ENCODE measurements at places on chromosomes 16 and 17. TPM values are rescaled to one million over a fixed set of nuclear protein-coding genes. Genes with fewer than 3 reads are reported as not detected.

Gene SDR42E2
- not detected for total RNA-seq

Gene MYH1
- total RNA-seq, result not detected

Gene TEX14
- 0.55 TPM for total RNA-seq

Gene PRSS27
- 5.0 TPM for total RNA-seq

Gene CRYM
- 17.8 TPM for total RNA-seq

Gene MILR1
- not detected for total RNA-seq

Gene TBC1D3H
- total RNA-seq, result not detected

DNA sequence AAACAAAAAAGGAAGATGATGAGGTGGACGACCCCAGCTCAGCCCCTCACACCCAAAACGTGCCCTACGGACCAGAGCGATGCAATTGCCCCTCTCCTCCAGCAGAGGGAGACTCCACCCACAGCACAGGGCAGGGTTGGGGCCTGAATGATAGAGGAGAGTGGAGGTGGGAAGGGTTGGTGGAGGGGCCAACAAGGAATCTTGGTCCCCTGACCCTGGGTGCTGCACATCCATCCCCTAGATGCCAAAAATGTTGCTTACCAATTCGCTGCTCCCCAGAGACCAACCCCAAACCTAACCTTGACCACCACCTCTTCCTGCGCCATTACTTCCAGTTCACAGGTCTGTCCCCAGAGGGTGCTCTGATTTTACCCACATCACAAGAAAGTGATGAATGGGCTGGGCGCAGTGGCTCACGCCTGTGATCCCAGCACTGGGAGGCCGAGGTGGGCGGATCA lies 12.9 kb downstream of the P2RX5 start:
- no peaks in the 10 kb centered on the region for H3K36me3 ChIP-seq
- peak; percentile 84 for DNase-seq
- no peak overlapping the region for H3K27ac ChIP-seq

DNA sequence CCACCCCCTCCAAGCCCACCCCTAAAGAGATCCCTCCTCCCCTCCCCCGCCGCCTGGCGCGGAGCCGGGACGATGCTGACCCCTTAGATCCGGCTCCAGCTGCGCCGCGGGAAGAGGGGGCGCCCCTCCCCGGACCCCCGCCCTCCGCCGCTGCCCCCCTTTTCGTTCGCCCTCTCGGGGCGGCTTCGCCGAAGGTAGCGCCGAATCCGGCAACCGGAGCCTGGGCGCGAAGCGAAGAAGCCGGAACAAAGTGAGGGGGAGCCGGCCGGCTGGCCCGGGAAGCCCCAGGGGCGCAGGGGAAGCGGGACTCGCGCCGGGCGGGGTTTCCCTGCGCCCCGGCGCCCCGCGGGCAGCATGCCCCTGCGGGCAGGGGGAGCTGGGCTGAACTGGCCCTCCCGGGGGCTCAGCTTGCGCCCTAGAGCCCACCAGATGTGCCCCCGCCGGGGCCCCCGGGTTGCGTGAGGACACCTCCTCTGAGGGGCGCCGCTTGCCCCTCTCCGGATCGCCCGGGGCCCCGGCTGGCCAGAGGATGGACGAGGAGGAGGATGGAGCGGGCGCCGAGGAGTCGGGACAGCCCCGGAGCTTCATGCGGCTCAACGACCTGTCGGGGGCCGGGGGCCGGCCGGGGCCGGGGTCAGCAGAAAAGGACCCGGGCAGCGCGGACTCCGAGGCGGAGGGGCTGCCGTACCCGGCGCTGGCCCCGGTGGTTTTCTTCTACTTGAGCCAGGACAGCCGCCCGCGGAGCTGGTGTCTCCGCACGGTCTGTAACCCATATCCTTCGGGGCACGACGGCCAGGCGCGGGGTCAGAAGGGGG lies 623 bp downstream of the CACNA1G start:
- DNase-seq, result peak; percentile 51
- H3K27me3 ChIP-seq, result peaks cover 48% of the 10 kb centered on the region
- peaks cover 2% of the 10 kb centered on the region for H3K4me1 ChIP-seq
- H3K36me3 ChIP-seq, result no peaks in the 10 kb centered on the region
- peak overlapping the region; percentile 82 for H3K4me3 ChIP-seq
- no peak overlapping the region for H3K27ac ChIP-seq

- no peaks in the 10 kb centered on the region for H3K36me3 ChIP-seq
- no peak overlapping the region for H3K27ac ChIP-seq
- peaks cover 51% of the 10 kb centered on the region for H3K27me3 ChIP-seq
- H3K4me1 ChIP-seq, result peaks cover 5% of the 10 kb centered on the region
- H3K4me3 ChIP-seq, result peak overlapping the region; percentile 90
These were observed 881 bp downstream of the MLLT6 start for GRCh38 chr17:38705803-38706504.

GRCh38 chr16:13077816-13078215 lies 176.4 kb downstream of the SHISA9 start:
- H3K4me3 ChIP-seq, result no peak overlapping the region
- DNase-seq, result no peak
- no peaks in the 10 kb centered on the region for H3K27me3 ChIP-seq
- no peaks in the 10 kb centered on the region for H3K36me3 ChIP-seq
- H3K4me1 ChIP-seq, result peaks cover 2% of the 10 kb centered on the region

DNA sequence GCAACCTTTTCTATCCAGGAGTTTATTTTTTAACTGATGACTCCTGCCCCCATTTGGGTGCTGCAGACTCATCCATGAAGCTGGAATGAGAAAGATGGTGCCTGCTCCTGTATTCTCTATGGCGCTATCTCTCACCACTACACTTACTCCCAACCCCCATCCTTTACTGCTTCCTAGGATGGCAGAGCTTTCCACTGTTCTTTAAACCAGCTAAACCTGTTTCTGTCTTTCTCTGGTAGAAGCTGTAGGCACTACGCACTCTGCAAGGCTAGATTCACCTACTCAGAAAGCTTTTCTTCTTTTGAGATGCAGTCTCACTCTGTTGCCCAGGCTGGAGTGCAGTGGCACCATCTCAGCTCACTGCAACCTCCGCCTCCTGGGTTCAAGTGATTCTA lies 47.0 kb downstream of the ADAMTS18 start:
- H3K36me3 ChIP-seq, result no peaks in the 10 kb centered on the region
- H3K27ac ChIP-seq, result no peak overlapping the region
- no peak overlapping the region for H3K4me3 ChIP-seq
- peaks cover 3% of the 10 kb centered on the region for H3K4me1 ChIP-seq
- no peak for DNase-seq

DNA sequence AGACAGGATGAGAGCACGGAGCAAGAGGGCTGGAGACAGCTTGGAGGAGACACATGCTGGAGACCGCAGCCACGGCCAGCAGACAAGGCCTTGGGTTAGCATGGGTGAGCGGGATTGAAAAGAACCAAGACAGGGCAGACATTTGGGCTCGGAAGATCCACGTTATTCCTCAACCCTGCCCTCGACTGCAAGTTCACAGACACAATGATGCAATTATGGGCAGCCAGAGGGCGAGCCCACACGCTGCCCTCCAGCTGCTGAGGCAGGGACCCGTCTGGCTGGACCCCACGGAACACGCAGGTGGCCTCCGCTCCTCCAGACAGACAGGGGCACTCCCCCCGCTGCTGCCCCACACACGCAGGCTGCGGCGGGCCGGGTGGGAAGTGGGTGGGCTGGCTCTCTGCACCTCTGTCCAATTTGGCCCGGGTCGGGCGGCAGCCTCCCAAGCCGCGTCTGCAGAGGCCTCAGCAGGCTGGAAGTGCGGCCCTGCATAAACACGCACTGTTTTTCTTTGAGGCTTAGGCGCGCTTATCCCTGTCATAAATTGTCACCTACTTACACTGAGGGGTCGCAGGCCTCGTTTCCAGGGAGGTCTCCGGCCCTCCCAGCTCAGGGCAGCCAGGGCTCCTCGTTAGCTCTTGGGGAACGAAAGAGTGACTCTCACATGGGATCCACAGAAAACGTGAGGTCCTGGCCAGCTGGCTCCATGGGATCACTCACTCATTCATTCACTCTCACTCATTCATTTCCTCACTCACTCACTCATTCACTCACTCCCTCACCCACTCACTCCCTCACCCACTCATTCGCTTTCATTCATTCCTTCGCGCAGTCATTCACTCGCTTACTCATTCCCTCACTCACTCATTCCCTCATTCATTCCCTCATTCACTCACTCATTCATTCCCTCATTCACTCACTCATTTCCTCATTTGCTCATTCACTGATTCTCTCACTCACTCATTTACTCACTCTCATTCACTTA lies 303.9 kb downstream of the C16orf95 start:
- DNase-seq, result no peak
- H3K4me1 ChIP-seq, result no peaks in the 10 kb centered on the region
- H3K27me3 ChIP-seq, result no peaks in the 10 kb centered on the region
- no peaks in the 10 kb centered on the region for H3K36me3 ChIP-seq
- no peak overlapping the region for H3K27ac ChIP-seq

DNA sequence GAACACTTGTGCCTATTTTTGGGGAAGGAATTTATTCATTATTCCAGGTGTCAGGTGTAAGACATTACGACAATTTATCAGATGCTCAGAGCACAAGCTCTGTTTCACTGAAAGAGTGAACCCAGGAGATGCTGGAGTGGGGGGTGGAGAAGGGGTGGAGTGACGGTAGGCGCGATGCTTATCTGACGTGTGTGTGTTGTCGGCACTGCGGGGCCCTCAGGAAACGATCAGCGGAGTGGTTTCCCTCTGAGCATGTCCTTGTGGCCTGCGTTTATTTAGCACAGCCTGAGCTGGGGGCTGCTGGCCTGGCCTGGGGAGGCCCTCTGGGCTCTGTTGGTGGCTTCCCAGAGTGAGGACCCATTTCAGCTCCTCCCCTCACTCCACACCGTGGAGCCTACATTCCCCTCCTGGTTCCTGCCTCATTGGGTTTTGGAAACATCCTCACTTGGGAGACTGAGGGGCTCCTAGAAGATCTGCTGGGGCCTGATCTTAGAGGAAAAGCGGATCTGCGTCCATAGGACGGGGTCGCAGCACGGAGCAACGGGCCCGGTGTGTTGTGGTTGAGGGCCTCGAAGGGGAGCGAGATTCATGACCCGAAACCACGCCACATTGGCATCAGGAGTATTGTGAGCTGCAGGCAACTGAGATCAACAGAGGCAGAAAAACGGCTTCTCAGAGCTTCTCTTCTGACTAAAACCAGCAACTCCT lies 19.0 kb upstream of the GNG13 start:
- H3K4me1 ChIP-seq, result no peaks in the 10 kb centered on the region
- no peaks in the 10 kb centered on the region for H3K36me3 ChIP-seq
- H3K27me3 ChIP-seq, result no peaks in the 10 kb centered on the region
- H3K4me3 ChIP-seq, result no peak overlapping the region
- no peak for DNase-seq

DNA sequence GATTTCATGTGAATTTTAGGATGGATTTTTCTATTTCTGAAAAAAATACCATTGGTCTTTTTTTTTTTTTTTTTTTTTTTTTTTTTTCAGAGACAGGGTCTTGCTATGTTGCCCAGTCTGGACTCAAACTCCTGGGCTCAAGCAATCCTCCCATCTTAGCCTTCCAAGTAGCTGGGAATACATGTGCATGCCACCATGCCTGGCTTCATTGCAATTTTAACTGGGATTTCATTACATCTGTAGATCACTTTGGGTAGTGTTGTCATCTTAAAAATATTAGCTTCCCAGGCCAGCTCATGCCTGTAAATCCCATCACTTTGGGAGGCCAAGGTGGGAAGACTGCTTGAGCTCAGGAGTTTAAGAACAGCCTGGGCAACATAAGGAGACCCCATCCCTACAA lies 54.8 kb downstream of the TOM1L2 start:
- DNase-seq, result no peak
- H3K27me3 ChIP-seq, result no peaks in the 10 kb centered on the region
- H3K36me3 ChIP-seq, result peaks cover 3% of the 10 kb centered on the region
- no peak overlapping the region for H3K27ac ChIP-seq

GRCh38 chr17:73560661-73561060 lies 83.6 kb downstream of the SDK2 start:
- no peaks in the 10 kb centered on the region for H3K36me3 ChIP-seq
- peak; percentile 86 for DNase-seq
- 0 out of 2 replicates have a peak, but pooled peaks cover 3% of the 10 kb centered on the region for H3K4me1 ChIP-seq
- H3K27me3 ChIP-seq, result no peaks in the 10 kb centered on the region
- H3K27ac ChIP-seq, result no peak overlapping the region

DNA sequence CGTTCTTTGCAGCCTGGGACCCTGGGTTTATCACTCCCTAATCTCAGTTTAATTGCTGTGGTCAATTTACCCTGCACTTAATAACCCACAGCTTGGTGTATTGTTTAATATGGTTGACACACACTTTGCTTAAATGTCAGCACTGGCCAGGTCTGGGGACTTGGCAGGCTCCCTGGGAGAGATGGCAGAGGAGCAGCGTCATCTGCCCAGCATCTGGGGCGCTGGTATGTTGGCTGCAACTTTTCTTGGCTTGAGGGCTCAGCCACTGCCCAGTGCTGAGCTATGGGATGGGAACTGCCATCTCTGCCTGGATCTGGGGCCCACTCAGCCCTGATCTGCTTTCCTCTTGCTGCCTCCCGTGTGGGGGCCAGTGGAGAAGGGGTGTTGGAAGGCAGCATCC lies 115.7 kb upstream of the IRX3 start:
- no peaks in the 10 kb centered on the region for H3K4me1 ChIP-seq
- H3K27ac ChIP-seq, result no peak overlapping the region
- H3K4me3 ChIP-seq, result no peak overlapping the region
- DNase-seq, result no peak

DNA sequence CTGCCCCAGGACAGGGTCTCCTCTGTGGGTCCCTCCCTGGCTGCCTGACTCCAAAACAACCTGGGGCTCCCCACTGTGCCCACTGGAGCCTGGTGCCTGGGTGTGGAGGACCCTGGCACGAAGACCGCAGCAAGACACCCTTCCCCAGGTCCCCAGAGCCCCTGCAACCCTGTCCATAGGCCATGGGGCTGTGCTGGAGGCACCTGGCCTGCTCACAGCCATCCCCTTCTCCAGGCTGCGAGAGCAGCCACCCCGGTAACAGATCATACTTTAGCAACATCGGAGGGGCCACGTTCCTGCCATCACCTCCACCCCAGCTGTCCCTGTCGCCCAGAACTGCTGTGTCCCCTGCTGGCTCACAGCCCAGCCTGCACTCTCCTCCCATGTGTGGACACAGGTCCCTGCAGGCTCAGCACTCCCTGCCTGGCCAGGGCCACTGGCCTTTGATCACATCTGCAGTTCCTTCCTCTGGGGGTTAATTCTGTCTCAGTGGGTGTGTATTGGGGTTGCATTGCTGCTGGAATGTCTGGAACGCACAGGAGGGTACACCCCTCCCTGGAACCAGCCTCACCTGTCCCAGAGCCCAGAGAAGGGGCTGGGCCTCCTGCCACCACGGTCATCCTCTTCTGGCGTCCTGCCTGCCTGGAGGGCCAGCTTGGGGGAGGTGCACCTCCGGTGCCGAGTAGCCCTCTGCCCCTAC lies 12.2 kb downstream of the PPL start:
- DNase-seq, result peak; percentile 83
- peaks cover 17% of the 10 kb centered on the region for H3K36me3 ChIP-seq
- H3K27ac ChIP-seq, result no peak overlapping the region
- H3K4me3 ChIP-seq, result peak overlapping the region; percentile 6
- peaks cover 6% of the 10 kb centered on the region for H3K4me1 ChIP-seq
- no peaks in the 10 kb centered on the region for H3K27me3 ChIP-seq

GRCh38 chr16:55555436-55555835 lies 11.0 kb upstream of the CAPNS2 start:
- H3K4me1 ChIP-seq, result no peaks in the 10 kb centered on the region
- H3K36me3 ChIP-seq, result no peaks in the 10 kb centered on the region
- H3K27me3 ChIP-seq, result no peaks in the 10 kb centered on the region
- H3K27ac ChIP-seq, result no peak overlapping the region

GRCh38 chr17:39351508-39351907 lies 49.9 kb downstream of the FBXL20 start:
- H3K27me3 ChIP-seq, result no peaks in the 10 kb centered on the region
- H3K27ac ChIP-seq, result no peak overlapping the region
- H3K4me3 ChIP-seq, result no peak overlapping the region
- no peaks in the 10 kb centered on the region for H3K4me1 ChIP-seq
- DNase-seq, result no peak
- no peaks in the 10 kb centered on the region for H3K36me3 ChIP-seq
